ENCODE measurements at places on chromosomes 1 and 21.
A peak's percentile ranks its signal among the peaks of the same experiment; 100 is the strongest.

- DNase-seq: no peak
Observed at GRCh38 chr1:4110888-4111287, 210.8 kb upstream of the C1orf174 start.

DNA sequence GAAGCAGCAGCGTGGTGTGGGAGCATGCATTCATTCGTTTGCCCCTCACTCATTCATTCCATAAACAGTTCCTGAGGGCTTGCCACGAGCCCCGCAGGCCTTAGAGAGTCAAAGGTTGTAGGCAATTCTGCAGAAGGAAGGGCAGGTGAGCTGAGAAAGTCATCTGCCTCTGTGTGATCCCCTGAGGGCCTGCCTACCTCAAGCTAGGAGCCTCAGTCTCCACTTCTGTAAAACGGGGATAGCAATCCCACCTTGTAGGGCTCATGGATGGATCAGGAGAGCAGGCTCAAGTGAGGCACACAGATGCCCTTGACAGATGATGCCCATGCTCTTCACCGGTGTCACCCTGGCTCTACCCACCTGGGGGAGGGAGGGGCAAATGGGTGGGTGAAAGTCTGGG is 26.6 kb upstream of the ALDH4A1 start:
- DNase-seq: no peak

DNA sequence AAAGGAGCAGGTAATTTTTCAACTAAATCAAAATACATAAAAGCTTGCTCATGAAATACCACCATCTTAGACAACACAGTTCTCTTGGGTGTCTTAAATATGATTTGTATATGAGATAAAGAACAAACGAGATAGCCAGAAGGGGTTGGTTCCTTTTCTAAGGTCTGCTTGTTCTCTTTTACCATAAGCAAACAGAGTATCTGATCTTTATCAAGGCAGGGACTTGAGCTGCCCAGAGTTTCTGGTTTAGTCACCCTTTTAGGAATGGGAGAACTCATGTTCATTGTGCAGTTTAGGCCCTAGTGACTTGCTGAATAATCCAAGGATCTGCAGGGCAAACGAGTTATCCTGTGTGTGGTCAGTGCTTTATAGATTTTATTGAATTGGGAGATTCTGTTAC is 3.0 kb upstream of the SUCO start:
- DNase-seq: no peak

DNA sequence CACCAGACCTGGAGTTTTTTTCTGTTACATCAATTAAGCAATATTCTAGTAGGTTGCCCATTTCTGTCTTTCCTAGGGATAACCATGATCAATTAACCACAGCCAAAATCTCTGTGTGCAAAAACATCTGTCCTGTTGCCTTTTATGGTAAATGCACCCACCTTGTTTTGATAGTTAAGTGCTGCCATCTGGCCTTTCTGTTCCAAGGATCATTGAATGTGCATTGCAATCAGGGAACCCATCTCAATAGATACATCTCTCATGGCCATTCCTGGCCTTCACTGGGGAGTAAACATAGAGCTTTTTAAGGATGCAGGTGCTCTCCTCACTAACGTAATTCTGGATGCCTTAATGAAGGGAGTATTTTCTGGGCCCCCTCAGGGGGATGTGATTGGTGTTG is 111.8 kb upstream of the KIAA1614 start:
- no peak for DNase-seq

DNA sequence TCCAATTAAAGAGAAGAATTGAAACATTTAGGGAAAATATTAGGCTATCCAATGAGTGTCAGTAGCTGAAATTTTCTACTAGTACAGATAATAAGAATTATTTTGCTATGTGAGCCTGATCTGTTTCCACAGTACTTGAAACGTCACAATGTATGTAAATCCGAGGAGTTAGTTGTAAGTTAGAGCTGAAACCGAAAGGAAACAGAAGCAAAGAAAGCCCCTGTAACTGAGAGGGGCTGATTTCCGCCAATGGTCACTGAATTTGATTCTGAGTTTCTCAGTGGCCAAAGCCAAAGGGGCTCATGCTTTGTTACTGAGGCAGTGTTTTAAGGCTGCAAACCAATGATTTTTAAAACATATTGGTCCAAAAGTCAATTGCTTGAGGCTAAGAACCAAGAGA is 168.3 kb upstream of the DUSP10 start:
- no peak for DNase-seq

DNA sequence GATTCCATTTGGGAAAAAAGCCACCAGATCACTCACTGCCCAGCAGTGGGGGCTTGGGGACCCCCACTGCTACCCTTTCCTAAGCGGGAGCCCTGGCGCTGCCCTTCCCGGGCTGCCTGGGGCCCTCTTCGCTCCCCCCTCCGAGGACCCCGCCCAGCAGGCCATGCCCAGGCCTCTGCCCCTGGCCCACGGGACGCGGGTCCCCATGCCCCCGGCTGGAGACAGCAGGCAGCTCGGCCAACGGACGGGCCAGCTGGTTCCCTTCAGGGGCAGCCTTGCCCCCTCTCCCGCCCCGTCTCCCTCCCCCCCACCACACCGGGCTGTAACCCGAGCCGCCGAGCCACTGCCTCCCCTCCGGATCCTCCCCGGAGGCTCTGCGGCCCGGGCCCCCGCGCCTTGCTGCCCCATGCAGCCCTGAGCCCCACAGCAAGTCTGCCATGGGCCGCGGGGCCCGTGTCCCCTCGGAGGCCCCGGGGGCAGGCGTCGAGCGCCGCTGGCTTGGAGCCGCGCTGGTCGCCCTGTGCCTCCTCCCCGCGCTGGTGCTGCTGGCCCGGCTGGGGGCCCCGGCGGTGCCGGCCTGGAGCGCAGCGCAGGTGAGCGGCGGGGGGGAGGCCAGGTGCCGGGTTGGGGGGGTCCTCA is at the start of gene MMP23B:
TSS of gene MMP23B (plus strand) at position 392 of the 639 bp plus-strand sequence. CDS start at position 438, 46 bp downstream.
- DNase-seq: peak; percentile 88

DNA sequence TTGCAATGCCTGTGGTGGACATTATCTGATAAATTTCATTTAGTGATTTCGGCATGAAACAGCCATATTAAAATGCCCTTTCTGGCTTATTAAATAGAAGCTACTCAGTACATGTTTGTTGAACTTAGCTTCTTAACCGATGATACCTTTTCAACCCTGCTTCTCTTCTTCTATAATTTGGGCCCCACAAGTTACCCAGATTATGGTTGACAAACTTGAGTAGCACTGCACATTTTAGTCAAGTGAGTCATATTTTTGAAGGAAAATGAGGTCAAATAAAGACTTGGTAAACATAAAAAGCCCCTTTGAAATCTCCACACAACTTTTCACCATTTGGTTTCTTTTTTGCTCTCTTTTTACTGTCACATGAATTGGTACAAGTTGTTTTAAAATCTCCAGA is 33.8 kb downstream of the GIPC2 start:
- no peak for DNase-seq

GRCh38 chr1:47403321-47403910 is 12.7 kb upstream of the FOXE3 start:
- DNase-seq: no peak
